ENCODE measurements at places on chromosomes 12 and 14.

DNA sequence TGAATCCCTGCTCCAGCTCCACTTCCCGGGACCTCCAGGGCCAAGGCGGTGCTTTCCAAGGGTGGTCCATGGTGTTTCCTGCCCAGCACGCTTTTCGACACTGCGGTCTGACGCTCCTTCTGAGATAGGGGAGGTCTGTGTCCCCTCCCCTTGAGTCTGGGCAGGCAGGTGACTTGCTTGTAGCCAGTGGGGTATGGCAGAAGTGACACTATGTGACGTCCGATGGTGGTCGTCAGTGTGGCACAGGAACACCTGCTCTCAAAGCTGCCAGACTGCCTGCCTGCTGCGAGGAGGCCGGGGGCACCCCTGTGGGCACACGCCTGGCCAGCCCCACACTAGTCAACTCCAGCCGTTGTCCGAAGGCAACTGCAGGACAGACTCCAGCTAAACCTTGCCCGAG, 16.0 kb upstream of the TRAF3 start:
- DNase-seq = no peak

- DNase-seq = no peak
Observed at GRCh38 chr12:65208964-65209654, 39.7 kb downstream of the LEMD3 start.

DNA sequence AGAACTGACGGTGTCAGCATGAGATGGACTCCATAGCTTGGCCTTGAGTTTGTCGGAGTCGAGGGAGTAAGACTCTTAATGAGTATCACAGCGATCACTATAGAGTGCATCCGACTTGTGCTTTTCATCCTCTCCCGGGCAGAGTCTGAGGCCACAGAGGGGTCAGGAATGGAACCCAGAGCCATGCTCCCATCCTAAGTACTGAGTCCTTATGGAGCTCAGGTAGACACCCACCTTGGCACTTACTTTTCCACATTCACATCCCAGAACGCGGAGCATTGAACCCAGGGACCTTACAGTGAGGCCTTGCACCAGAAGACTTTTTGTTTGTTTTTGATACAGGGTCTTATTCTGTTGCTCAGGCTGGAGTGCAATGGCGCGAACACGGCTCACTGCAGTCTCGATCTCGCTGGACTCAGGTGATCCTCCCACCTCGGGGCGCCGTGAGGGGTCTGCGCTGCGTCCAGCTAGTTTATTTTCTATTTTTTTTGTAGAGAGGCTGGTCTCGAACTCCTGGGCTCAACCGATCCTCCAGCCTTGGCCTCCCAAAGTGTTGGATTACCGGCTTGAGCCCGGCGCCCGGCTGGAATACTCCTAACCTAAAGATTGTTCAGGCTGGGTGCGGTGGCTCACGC, 719 bp upstream of the SRSF9 start:
- no peak for DNase-seq

- no peak for DNase-seq
Observed at GRCh38 chr14:21248739-21249411, 20.4 kb downstream of the HNRNPC start.

GRCh38 chr14:67019796-67020195, 169.4 kb upstream of the GARIN2 start:
- DNase-seq = no peak

DNA sequence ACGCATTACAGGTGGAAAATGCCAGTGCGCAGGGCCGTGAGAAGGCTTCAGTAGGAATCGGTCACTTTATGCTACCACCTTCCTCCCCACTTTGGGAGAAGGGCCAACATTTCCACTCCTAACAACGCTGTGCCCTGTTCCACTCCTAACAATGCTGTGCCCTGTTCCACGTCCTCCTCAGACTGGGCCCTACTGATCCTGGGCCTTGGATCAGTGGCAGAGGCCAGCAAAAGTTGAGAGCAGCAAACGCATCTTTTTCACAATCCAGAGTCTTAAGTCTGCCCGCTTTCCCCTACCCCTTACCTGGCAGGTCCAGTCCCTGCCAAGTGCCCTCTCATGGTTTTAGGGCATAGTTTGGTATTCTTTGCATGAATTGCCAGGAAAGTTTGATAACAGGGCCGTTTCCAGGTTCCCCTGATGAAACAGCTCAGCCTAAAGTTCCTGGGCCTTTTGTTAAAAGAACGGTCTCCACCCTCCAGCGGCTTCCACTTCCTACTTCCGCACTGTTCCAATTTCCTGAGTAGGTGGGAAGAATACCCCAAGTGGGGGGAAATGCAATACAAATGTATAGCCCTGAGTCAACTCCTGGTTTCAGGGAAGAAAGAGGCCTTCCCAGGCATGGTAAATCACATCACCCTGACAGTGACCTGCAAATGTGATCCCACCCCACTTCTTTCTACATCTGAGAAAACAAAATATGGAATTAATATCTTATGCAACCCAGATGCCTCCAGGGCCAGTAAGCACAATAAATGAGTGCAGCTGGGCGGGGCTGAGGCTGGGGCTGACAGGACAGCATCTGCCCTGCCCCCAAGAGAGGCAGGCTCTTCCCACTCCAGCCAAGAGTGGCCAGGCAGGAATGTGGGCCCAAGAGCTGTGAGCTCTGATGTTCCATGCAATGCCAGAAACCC, 15.0 kb downstream of the KCTD10 start:
- peak; percentile 84 for DNase-seq

DNA sequence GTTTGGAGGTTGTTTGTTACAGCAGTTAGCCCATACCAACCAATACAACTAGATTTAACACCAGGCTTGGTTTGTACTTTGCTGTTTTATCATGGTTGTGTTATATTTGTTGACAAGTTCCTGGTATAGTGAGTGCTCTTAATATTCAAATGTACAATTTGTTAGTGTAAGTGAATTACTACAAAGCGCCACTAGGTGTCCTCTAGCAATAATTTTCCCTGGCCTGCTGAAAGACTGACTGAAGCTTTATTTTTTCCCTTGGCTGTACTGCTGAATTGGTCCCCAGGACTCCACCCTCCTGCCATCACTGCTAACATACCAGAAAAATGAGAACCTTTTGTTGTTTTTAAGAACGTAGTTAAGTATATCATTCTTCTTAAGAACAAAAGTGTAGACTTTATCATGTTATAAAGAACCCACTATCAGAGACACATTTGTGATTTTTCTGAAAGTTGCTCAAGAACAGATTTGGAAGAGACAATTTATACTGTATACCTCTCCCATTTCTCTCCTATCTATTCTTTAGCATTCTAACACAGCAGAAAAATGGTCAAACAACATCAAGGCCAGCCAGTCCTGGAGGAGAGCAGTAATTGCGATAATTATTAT, 75.3 kb upstream of the FAR2 start:
- no peak for DNase-seq

DNA sequence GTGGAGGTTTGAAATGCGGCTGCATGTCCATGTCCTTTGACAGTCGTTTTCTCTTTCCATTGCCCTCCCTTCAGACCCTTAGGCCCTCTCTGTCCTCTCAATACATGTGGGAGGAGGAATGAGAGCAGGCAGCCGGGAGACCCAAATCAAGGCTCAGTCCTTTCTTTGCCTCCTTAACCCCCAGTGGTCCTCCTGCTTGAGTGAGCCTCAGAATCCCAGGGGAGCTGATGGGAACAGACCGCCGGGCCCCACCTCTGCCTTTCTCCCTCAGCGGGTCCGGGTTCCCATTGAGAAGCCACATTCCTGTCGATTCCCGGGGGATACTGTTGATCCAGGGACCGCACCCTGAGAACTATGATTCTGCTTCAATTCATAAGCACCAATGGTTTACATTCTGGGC, 77.9 kb upstream of the RFLNA start:
- DNase-seq = no peak

- DNase-seq = no peak
Observed at GRCh38 chr12:57610554-57611107, 604 bp upstream of the ARHGEF25 start.

DNA sequence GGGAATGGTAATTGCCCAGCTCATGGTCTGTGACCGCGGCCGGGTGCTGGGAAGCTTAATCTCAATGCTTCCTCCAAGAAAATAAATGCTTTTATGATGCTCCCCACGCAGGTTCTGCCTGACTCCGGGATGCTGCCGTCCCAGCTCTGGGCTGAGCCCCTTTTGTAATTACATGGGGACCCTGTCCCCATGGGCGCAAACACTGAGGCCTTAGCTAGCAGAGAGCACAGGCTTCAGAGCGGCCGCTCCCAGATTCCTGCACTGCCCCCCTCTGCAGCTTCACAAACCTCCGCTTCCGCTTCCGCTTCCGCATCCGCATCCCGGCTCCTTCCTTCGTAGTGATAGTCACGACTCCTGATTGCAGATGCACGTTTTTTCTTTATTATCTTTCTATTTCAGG, 129.5 kb downstream of the KIF26A start:
- DNase-seq = no peak

- no peak for DNase-seq
Observed at GRCh38 chr12:77850129-77850528, 19.4 kb downstream of the NAV3 start.

GRCh38 chr12:9364224-9365176, 156.3 kb upstream of the PZP start:
- DNase-seq = peak; percentile 48

- DNase-seq = no peak
Observed at GRCh38 chr12:31641509-31642090, 17.9 kb upstream of the ETFBKMT start.

DNA sequence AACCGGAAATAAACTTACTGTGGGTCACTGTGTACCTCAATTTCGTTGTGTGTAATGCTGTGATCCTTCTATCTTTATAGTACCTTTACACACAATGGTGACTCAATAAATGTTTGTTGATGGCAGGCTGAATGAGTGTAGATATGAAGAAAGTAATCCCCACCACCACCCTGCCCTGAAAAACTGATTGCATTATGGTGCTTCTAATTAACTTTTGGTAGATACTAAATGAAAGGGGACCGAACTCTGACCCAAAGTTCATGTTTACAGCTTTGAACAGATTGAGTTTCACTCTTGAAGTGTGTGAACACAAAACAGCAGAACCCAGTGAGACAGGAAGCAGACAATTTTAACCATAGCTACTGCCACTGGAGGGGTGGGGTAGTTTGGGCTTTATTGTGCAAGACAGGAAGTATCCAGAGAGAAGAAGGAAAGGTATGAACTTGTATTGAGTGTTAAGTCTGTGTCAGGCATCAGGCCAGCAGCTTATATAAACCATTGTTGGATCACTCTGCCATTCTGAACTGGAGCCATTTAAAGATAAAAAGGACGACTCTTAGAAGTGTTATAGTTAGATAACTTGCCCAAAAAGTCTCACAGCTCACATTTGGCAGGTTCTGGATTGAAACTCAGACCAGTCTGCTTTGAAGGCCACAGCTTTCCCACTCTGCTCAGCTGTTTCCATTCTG, 197.0 kb upstream of the AMIGO2 start:
- DNase-seq = no peak

DNA sequence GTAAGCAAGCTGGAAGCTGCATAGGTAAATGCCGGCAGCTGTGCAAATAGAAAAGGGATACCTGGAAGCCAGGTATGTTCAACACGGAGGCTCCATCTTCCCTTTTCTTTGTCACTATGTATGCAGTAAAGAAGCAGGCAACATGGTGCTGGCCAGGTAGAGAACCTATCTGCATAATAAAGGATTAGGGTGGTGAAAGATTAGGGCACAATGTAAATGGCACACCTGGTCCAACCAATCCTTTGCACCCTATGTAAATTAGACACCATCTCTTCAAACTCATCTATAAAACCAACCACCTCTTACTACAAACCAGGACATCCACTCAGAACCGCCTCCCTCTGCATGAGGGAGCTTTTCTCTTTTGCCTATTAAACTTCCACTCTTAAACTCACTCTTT, 32.3 kb downstream of the RPS29 start:
- DNase-seq = no peak

DNA sequence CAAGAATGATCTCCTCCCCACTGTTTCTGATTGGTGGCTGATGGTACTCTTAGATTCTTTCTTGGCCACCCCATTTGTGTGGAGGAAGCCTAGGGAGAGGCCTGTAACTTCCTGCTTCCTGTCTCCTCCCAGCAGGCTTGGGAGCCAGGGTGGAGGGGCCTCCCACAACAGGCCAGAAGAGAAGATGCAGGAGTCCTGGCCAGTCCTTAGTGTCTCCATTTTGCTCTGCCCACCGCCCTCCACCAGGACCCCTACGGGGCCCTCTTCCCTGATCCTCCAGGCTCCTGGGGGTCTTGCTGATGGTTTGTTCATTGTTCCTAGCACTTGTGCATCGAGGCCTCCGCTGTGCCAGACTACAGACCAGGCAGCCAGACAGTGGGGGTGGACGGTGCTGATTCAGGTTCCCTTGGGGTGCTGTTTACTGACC, 6.8 kb downstream of the TSPAN9 start:
- DNase-seq = no peak

GRCh38 chr12:122201381-122201780, 2.1 kb upstream of the B3GNT4 start:
- DNase-seq = no peak

GRCh38 chr12:91380631-91381030, 198.0 kb upstream of the DCN start:
- no peak for DNase-seq

DNA sequence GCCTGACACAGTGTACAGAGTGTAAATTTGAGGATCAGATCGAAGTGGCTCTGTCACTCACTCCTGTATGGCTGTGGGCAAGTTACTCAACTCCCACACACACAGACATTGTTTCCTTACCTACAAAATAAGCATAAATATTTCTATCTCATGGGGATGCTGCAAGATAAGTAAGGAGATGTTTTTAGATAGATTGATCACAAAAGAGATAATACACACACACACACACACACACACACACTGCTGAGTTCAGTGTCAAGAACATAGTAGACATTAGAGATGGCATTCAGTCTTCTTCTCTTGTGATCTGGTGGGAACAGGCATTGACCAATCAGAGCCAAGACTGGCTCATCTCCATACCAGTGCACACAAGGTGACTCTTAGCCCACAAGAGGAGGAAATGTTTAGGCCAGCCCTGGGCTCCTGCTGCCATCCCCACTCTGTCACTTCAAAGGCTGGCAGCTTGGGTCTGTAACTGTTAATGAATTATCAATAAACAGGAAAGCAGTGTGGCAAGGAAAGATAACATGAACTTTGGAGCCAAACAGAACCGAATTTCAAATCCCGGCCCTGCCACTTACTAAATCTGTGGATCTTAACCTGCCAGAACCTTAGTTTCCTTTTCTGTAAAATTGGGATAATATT, 3.4 kb upstream of the RNASE8 start:
- DNase-seq = no peak

DNA sequence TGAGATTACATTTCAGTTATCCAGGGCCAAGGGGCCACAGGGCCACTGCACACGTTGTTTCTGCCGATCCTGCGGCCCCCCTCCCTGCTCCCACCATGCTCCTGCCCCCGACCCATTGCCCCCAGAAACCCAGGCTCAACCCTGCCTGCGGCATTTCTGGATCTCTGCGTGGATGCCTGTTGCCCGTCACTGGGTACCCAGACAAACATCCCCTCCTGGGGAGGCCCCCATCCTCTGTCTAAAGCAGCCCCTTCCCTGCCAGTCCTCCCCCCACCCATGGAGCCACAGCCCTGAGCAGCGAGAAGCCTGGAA, 326.4 kb upstream of the SFSWAP start:
- no peak for DNase-seq

- DNase-seq = no peak
Observed at GRCh38 chr14:69559581-69560011, 15.1 kb downstream of the CCDC177 start.
